Breast epithelium (tissue), 4 donors: ENCODE measurements at places on chromosomes 4 and X. TPM values are rescaled to one million over a fixed set of nuclear protein-coding genes. Genes with fewer than 3 reads are reported as not detected.

DNA sequence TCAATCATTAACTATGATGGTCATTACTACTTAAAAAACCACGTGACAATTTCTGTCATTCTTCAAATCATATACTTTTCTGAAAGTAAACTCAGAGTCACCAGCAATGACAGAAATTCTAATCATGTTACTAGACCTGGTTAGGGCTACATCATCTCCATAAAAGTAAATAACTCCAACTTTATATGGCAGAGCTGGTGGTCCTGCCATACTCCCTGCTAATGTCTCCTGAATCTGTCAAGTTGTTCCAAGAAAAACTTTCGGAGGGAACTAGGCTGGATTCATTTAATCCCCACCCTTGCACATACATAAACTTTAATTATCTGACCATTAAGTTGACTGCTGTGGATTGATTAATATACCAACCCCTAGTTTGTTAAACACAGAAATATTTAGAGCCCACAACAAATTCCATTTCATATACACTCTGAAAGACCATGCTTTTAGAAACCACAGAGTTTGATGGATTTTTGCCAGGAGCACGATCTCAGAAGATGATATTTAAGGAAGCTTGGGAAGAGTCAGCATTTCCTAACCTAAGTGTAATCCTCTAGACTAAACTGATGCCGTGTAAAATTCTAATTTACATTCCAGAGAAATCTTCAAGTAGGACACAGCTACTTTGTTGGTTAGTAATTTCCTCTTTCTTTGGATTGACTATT is 577.0 kb downstream of the FAT4 start:
- no peak overlapping the region for H3K4me3 ChIP-seq
- H3K27ac ChIP-seq, result no peak overlapping the region
- H3K27me3 ChIP-seq, result no peaks in the 10 kb centered on the region
- H3K4me1 ChIP-seq, result no peaks in the 10 kb centered on the region
- no peak for DNase-seq

DNA sequence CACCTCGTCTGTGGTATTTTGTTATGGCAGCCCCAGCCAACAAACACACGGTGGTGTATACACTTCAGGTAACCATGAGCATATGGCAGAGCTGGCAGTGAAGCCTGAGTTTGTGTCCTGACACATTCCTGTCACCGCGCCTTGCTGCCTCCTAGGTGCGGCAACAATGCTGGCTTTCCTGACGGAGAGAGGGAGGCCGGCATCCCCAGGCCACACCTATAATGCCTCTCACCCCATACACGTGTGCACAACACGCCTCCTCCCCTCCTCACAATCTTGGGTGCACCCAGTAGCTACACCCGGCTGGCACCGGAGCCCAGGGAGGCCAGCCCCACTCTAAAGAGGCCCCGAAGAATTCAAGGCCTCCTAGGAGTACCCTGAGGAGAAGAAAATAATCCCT is 158.5 kb downstream of the NSUN7 start:
- H3K27me3 ChIP-seq, result no peaks in the 10 kb centered on the region
- no peak overlapping the region for H3K4me3 ChIP-seq
- H3K36me3 ChIP-seq, result no peaks in the 10 kb centered on the region
- DNase-seq, result no peak
- H3K4me1 ChIP-seq, result no peaks in the 10 kb centered on the region

- no peaks in the 10 kb centered on the region for H3K4me1 ChIP-seq
- no peak for DNase-seq
- H3K27ac ChIP-seq, result no peak overlapping the region
Measured at GRCh38 chr4:184932343-184932742, 85.9 kb upstream of the HELT start.

DNA sequence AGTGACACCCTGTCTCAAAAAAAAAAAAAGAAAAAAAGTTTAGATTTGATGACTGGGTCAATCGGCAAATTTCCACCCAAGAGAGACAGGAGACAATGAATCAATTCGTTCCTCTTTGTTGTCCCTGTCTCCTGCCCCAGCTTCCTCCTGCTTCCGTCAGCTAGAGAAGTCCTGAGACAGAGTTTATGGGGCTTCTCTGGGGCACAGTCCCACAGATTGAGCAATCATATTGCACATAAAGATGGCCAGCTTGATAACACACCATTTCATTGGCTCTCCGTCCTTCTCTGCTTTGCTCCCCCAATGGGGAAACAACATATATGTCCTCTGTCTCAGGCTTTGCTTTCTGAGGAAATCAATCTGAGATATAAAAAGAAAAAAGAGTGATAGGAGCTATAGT is 78.4 kb upstream of the FUNDC1 start:
- no peaks in the 10 kb centered on the region for H3K4me1 ChIP-seq
- no peak overlapping the region for H3K4me3 ChIP-seq
- peaks cover 11% of the 10 kb centered on the region for H3K27me3 ChIP-seq
- H3K27ac ChIP-seq, result no peak overlapping the region
- no peak for DNase-seq
- no peaks in the 10 kb centered on the region for H3K36me3 ChIP-seq

DNA sequence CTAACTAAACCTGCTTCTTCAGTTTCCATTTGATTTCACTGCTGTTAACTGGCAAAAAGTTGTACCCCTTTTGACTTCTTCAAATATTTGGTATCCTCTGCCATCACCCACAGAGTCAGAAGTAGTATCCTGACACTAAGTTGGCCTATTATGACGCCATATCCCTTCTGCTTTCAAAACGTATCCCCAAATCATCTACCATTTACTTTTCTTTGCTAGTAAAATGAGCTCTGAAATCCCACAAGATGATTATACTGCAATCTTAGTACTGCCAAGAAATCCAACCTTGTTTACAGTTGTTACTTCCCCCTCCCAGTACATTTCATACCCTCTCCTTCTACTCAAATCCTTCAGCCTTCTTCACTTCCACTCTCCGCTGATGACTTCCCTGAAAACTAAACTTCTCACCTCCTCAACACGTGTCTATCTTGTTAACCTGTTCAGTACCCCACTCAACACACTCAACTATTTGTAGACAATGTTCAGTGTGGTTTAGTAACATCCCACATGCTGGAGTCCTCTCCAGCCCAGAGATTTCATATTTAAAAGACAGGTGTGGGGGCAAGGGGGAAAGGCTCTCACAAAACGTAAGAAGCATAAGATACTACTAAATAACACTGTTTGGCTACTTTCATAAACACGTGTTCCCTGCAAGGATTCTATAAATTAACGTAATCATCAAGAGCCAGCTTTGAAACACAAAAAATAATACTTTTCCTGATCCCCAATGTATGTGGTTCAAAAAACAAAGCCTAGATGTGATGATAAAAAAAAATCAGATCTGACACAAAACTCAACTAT is 1.3 kb downstream of the NAF1 start:
- no peak for DNase-seq
- no peaks in the 10 kb centered on the region for H3K36me3 ChIP-seq
- H3K27ac ChIP-seq, result peak overlapping the region; percentile 97
- peak overlapping the region; percentile 86 for H3K4me3 ChIP-seq
- H3K27me3 ChIP-seq, result no peaks in the 10 kb centered on the region
- H3K4me1 ChIP-seq, result no peaks in the 10 kb centered on the region

GRCh38 chr4:142416711-142417275 is 429.3 kb downstream of the INPP4B start:
- no peaks in the 10 kb centered on the region for H3K36me3 ChIP-seq
- DNase-seq, result no peak
- no peaks in the 10 kb centered on the region for H3K27me3 ChIP-seq
- no peak overlapping the region for H3K4me3 ChIP-seq
- H3K27ac ChIP-seq, result no peak overlapping the region

GRCh38 chrX:10259716-10260115 is 102.9 kb downstream of the CLCN4 start:
- H3K4me3 ChIP-seq, result no peak overlapping the region
- no peak overlapping the region for H3K27ac ChIP-seq
- H3K4me1 ChIP-seq, result no peaks in the 10 kb centered on the region
- no peaks in the 10 kb centered on the region for H3K36me3 ChIP-seq
- no peak for DNase-seq

GPR173 gene
- 0.96 TPM for total RNA-seq

RNF175 gene
- not detected for total RNA-seq
